ENCODE measurements at places on chromosomes 7 and 10.

DNA sequence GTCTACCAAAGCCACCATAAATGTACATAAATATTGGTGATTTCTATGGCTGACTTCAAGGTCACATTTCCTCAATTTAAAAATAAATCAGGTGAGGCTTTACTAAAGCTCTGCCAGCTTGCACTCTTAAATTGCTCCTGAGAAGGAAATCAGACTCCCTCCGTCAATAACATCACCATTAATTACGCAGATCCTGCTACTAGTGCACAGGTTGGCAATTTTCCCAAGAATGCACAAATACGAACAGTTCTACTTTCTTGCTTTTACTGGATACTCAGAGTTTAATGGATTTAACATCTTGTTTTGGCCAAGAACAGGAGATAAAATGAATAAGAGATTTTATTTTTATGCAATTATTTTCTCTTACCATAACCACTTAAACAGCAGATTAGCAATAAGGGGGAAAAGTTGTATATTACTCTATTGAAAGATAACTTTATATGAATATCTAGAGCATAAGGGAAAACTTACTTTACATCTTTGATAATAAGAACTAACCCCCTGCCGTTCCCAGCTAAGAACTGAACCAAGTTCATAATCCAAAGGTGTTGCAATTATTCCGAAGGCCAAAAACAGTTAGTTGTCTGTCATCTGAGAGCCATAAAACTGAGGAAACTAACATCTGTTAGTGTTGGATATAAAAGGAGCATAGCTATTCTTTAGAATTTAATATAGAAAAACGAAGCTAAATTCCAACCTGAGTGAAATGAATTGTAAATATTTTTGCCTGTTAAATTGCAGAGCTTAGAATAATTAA, 140.5 kb downstream of the TWIST1 start:
- no peak for DNase-seq

DNA sequence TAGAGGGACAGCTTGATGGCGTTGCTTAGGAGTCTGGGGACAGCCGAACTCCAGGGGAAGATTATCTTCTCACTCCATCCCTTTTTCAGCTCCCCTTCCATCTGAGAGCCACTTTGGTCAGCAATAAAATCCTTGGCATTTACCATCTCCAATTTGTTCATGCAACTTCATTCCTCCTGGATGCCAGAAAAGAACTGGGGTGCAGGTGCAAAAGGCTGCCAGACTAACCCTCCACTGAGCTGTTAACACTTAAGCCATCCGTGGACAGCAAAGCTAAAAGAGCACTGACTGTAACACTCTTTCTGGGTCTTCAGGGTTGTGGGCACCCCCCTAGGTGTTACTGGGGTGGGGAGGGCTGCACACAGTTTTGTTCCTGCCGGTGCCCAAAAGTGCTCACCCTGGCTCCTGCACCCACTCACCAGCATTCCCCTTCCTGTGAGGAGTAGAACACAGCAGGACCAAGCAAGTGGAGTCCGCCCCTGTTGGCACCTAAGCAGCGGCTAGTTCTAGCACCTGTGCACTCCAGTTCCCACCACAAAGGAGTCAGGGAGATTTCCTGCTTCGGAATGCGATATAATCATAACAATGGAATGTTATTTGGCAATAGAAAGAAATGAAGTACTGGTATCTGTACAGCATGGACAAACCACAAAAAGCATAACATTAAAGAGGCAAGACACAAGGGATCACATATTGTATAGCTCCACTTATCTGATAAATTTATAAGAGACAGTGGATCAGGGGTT, 95.1 kb downstream of the NPY start:
- no peak for DNase-seq

GRCh38 chr10:129972966-129973673, 9.0 kb upstream of the EBF3 start:
- DNase-seq = no peak

DNA sequence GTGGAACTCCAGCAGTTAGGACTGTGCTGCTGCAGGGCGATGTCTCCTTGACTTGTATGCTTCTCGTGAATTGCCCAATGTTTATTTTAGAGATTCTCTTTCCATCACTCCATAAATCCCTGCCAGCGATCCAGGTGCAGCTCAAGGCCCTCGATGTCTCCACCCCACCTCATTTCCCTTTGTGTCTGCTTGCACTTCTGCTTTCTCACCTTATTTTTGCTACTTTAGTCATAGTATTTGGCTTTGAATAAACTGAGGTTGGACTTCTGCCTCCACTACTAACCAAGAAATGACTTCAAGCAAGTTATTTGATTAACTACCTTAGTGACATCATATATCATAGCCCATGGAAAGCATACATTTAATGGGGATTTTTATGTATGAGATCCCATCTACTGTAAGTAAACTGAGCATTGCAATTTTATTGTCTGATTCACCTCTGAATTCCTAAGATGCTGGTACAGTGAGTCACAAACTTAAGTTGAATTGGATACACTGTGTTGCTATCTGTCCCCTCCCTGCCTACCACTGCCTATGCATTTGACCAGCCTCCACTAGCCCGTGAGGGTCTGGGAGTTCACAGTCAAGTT, 255.8 kb downstream of the ABCA13 start:
- DNase-seq = no peak

DNA sequence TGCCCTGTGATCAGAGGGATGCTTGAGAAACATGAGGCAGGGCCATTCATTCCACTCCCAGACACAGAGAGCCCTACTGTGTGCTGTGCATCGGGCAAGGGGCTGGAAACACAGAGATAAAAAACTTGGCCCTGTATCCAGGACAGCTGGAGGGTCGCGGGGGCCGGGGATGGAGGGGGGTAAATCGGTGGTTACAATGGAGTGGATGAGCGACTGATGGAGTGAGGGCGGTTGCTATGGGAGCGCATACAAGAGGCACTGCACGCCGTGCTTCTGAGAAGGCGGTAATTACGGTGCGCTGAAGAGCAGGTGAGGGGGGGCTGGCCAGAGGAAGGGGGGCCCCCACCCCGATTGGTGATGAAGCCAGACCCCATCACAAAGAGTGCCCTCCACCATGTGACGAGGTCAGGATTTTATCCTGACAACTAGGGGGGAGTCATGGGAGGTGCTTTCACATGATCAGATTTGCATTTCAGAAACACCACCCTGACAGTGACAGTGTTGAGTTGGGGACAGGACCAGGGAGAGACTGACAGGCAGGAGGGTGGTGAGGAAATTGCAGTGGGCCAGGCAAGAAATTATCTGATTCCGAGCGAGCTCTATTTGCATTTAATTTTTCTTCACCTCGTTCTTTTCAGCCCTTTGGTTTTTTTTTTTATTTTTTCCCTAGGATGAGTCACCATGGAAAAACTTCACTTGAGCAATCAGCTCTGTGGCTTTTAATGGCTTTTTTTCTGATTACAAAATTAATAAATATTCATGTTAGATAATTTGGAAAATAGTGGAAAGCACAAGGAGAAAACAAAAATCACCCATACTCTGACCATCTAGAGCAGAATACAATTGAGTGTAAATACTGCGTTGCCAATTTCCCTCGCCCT, 7.8 kb downstream of the CPA5 start:
- no peak for DNase-seq

DNA sequence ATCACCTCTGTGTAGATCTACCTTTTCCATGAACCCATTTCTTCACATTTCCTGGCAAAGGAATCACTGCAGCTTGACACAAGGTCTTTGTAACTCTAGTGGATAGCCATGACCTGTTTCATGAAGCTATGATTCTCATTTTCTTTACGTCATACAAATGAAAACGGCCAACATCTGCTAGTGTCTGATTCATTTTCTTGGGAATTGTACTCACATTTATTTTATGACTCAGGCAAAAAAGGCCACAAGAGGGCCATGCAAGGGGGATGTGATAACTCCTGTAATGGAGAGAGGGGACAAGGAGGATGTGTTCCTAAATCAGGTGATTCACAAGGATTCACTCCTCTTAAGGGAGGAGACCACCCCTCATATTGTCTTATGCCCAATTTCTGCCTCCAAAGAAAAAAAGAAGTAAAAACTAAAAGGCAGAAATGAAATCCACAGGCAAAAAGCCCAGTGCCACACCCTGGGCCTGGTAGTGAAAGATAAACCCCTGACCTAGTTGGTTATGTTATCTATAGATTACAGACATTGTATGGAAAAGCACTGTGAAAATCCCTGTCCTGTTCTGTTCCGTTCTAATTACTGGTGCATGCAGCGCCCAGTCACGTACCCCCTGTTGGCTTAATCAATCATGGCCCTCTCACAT, 249.9 kb downstream of the IPMK start:
- no peak for DNase-seq
